Activated CD4-positive, alpha-beta T cell treated with anti-CD3 and anti-CD28 coated beads, Interleukin-2, Interleukin-4, amounts not matched to agents 100 ng/mL and 50 ng/mL, durations not matched to agents 16 hours and 8 hours (primary cell): ENCODE measurements at places on chromosomes 1 and 21.

DNA sequence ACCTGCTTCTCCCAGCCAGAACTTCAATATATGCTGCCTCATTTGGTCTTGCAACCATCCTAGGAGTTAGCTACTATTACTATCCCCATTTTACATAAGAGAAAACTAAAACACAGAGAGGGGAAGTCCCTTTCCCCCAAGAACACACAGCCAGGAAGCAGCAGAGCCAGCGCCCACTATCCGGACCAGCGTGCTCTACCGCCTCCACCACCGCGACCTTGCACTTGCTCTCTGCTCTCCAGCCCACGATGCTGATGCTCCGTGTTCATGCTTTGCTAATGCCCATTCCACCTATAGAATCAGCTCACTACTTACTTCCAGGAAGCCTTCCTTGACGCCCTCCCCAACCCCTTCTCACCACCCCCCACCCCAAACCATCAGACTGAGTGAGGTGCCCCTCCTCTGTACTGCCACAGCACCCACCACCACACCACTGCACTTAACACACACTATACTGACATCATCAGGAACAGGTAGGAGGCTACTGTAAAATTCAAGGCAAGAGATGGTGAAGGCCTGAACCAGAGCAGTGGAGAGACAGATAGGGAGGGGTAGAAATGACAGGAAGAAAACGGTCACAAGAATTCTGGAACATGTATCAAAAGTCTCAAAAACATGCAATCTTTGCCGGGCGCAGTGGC, 9.4 kb downstream of the TMEM53 start:
- DNase-seq: no peak

GRCh38 chr1:87805666-87806378, 477.1 kb downstream of the LMO4 start:
- DNase-seq: no peak

- DNase-seq: no peak
Measured at GRCh38 chr1:182274618-182275017, 117.0 kb downstream of the GLUL start.

- DNase-seq: no peak
Measured at GRCh38 chr1:108314815-108315214, 70.9 kb upstream of the NBPF4 start.

- no peak for DNase-seq
Measured at GRCh38 chr1:22914633-22915217, 57.9 kb downstream of the LACTBL1 start.
